NCI-H2171 treated with DMSO at 0.1 percent for 48 hours (cell line): ENCODE measurements at places on chromosomes 16 and 17.
A peak's percentile ranks its signal among the peaks of the same experiment; 100 is the strongest.

DNA sequence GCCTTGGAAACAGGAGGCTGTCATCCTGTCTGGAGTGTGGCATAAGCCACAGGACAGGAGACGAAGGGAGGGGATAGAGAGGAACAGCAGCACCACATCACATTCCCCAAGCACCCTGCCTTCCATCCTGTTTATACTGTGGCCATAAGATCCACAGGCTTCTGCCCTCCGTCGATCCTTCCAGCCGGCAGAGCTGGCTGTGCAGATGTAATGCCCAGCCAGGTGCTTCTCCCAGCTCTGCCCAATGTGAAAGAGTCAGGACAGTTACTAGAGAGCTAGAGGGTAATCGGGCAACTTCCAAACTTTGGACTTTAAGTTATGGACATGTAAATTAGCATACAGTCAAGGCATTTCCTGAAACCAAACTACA lies 368.4 kb downstream of the SOX9 start:
- DNase-seq: no peak

GRCh38 chr17:75980188-75981018 lies 1.4 kb downstream of the TEN1 start:
- DNase-seq: no peak

DNA sequence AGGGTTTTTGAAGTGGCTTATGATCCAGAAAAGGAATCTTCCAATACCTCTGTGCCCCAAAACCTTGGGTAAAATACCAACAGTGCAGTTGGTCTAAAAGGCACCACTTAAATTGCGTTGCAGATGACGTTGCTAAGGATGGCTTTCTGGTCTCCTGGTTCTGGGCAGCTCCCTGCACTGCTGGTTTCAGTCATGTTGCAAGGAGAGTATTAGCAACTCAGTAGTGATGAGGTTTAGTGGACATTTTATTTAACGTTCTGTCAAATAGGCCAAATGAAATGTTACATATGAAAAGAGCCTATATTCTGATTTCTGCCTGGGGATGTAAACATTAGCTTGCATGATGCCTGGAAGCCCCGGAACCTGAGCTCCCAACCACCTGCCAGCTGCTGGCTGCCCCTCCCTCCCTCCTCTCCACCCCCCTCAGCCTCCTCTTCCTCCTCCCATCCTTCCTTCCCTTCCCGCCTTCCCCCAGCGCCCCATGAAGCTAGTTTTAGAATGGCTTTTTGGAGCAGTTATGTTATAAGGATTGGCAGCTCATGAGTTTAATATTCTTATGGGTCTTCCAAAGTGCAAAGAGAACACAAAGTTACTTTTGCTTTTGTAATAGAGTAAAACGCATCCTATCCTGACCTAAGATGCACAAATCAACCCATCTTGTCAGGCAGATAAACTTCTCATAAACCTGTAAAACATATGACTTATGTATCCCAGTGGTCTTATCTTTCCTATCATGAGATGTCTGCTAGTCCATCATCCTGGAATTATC lies 20.7 kb downstream of the CD7 start:
- peak; percentile 44 for DNase-seq

GRCh38 chr17:67281053-67281452 lies 36.1 kb upstream of the HELZ start:
- DNase-seq: peak; percentile 88

- no peak for DNase-seq
Measured at GRCh38 chr16:82082543-82083244, 47.6 kb downstream of the HSD17B2 start.

DNA sequence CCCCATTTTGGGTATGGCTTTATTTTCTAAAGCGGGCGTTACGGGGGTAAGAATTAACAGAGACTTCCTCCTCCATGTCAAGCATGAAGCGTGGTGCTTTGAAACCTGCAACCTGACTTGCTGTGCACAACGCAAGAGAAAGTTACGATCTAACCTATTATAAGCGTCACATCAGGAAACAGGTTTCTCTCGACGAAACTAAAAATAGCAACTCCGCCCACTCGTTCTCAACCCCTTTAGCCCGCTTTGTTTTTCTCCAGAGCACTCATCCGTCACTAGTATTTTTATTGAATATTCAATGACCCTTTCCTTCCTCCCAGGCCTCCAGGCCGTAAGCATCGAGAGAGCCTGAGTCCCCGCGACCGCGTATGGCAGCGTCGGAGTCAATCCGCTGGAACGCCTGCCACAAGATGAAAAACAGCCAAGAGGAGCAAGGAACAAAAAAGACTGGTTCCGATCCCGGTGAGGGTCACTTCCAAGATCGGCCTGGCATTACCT lies 555 bp downstream of the NUP88 start:
- peak; percentile 59 for DNase-seq

DNA sequence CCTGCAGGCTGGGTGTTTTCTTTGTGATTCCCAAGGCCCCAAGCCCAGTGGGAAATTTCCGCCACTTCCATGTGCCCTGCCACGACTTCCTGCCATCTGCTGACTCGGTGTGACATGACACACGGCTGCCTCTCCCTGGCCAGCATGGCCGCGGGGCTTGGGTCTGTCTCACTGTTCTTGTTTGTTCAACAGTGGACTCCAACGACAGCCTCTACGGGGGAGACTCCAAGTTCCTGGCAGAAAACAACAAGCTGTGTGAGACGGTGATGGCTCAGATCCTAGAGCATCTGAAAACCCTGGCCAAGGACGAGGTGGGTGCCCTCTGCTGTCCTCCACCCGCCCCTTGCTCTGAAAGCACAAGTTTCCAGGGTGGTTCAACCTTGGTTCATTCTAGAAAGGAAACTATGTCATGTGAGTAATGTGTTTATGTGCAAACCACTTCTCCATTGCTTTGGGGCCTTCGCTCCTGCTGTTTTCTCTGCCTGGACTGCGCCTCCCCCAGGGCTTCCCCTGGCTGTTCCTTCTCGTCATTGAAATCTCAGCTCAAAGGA lies 26.8 kb downstream of the KNOP1 start:
- no peak for DNase-seq

GRCh38 chr16:10600782-10601443 lies 20.5 kb upstream of the EMP2 start:
- DNase-seq: peak; percentile 51

DNA sequence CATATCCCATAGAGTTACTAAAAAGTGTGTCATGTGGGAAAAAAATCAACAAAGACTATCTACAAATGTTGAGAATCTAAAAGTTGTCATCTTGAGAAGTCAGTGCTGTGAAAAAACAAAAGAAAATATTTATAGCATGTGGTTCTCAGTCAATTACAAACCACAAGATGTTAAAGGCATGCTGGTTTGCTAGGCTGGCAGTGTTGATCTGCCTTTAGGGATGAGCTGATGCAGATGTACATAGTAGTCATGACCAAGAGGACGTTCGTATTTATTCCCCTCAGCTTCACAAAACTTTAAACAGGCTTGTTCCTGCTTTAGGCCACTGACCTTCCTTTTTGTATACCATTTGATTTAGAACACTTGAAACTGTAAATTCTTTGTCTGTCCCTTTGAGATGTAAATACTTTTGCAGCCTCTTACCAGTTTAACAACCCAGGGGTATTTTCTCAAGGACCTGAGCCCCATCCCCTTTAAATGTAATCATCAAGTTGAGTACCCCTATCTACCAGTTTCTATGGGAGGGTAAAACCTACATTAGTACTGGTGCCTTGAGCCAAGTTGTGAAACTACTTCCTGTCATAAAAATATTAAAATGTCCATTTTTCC lies 446.6 kb downstream of the KCNJ18 start:
- no peak for DNase-seq

DNA sequence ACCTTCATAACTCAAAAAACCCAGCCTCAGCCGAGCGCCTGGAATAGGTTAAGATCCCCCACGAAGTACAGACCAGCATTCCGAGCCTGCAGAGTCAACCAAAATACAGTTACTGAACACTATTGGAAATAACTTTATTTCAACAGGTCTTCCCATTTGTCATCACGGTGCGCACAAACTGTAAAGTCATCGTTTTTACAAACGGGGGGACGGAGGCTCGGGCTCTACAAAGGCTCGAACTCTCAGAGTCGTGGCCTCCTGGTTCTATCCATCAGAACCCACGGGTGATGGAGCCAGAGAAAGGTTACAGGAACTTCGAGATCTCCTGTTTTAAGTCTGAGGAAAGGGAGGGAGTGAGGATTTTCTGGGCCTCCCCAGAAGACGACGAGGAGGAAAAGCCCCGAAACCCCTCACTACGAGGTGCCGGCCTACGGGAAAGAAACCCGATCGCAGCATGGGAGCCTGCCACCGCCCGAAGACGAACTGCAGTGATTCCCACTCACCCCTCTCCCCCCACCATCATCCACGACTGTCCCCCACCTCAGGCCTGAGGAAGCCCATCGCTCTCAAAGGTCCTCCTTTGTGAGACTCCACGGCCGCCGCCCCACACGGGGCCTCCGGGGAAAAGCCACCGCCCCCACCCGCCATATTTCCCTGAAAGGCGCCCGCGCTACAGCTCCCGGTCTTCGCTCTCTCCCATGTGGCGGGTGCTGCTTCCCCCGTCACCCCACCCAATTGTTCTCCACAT lies 917 bp downstream of the YWHAE start:
- peak; percentile 42 for DNase-seq

- no peak for DNase-seq
Measured at GRCh38 chr16:86031141-86031678, 132.2 kb downstream of the IRF8 start.

- DNase-seq: no peak
Measured at GRCh38 chr17:30554839-30555751, 77.9 kb downstream of the GOSR1 start.
